ENCODE measurements at places on chromosomes 16 and 17. TPM values are rescaled to one million over a fixed set of nuclear protein-coding genes. Genes with fewer than 3 reads are reported as not detected.

- peak; percentile 32 for DNase-seq
These were observed 9.3 kb downstream of the HEXIM2 start for GRCh38 chr17:45170931-45171337.

DHRS7C gene
- polyA plus RNA-seq: not detected

KRTAP1-1 gene
- polyA plus RNA-seq: not detected

- DNase-seq: no peak
These were observed 3.5 kb upstream of the TSPOAP1 start for GRCh38 chr17:58331815-58332777.

DNA sequence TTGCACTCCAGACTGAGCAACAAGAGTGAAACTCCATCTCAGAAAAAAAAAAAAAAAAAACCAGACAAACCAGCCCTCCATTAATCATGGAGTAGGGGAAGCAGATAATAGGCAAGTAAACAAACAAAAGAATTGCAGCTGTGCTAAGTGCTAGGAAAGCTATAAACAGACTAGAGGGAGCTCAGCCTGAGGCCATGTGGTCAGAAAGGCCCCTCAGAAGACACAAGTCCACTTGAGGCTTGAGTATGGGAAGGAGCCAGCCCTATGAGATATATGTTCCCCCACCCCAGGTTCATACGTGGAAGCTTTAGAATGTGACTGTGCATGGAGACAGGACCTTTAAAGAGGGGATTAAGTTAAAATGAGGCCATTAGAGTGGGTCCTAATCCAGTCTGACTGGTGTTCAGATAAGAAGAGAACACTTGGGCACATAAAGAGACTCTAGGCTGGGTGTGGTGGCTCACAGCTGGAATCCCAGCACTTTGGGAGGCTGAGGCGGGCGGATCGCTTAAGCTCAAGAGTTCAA is 132.6 kb upstream of the NOL11 start:
- peak; percentile 40 for DNase-seq

PEX12 gene
- polyA plus RNA-seq: 4.5 TPM

SLC5A11 gene
- 0.21 TPM for polyA plus RNA-seq

RGS9 gene
- polyA plus RNA-seq: 0.75 TPM

DPEP3 gene
- 0.03 TPM for polyA plus RNA-seq

DNA sequence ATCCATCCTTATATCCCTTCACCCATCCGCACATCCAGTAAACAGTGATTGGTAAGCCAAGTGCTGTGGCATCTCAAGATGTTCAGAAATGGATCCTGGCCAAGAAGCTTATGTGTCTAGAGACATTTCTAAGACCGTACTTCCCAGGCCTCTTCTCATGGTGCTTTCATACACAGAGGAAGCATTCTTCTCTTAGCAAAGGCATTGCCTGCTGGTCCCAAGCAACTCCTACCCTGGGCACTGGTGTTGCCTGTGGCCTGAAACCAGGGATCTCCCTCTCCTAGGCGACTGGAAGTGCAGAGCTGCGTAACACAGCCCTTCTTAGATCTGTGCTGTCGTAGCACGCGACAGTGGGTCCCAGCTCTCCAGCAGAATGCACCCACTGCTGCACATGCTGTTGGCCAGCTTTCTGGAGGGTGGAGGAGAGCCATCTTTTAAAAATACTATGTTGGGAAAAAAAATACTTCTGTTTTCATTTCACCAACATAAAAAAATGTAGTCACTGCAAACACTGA is 182.9 kb downstream of the CCDC182 start:
- no peak for DNase-seq

NLE1 gene
- polyA plus RNA-seq: 19.8 TPM

Data from endothelial cell of umbilical vein (primary cell).